ENCODE measurements at places on chromosomes 12 and 14.

GRCh38 chr12:12872139-12872933 is 19.0 kb upstream of the GPRC5A start:
- DNase-seq, result no peak

- no peak for DNase-seq
Observed at GRCh38 chr12:49190974-49191373, 2.1 kb upstream of the TUBA1A start.

DNA sequence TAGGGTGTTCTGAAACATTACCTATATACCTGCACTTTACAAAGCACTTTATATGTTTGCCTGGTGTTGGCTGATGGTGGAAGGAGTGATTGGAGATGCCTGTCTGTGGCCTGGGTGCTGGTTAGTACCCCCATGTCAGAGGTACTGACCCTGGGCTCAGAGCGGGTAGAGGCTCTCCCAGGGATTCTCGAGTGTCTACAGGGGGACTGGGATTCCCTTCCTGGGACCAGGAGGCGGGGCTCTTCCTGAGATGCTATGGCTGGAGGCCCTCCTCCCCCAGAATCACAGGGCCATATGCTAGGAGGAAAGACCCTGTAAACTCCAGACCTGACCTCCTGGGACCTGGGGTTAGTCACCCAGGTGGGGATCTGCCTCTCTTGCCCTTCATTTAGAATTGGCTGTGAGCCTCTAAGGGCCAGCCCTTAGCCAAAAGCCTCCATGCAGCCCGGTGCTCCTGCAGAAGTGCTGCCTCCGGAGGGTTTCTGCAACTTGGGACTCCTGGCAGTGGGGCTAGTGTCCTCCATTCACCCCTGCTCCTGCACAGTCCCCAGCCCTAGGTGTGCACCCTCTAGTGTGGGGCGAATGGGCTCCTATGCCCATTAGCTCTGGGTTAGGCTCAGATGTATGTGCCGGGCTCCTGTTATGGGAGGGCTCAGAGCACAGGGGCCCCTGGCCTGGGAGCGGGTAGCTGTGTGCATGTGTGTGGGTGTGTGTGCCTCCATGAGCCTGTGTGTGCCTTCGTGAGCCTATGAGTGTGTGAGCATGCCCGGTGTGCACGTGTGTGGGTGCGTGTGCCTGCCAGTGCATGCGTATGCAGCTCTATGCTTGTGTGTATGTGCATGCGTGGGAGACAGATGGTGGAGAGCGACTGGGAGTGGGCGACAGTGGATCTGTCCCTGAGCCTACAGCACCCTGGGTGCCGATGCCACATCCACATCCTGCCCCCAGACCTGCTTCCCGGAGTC is 36.6 kb downstream of the RTL1 start:
- no peak for DNase-seq

DNA sequence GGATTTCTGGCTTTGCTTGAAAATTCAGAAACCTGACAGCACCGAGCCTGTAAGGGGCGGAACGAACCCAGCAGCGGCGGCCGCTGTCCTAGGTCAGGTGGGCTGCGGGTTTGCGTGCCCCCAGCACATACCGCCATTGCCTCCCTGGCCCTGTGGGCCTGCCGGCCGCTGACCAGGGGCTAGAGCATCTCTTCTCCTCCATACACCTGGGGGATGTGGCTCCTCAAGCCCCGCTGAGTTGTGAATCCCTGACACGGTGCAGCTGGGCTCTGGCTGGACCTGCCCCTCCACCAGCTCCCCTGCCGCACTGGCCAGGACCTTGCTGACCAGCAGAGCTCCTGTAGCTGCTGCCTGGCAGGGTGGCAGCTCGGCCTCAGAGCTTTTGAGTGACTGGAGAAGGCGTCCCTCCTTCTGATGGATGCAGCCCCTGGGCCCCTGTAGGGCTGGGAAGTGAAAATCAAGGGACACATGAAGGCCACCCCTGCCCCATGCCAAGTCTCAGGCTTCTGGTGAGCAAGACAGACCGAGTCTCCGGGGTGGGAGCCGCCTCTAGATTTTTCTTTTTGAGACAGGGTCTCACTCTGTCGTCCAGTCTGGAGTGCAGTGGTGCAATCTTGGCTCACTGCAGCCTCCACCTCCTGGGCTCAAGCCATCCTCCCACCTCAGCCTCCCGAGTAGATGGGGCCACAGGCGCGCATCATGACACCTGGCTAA is 184.9 kb upstream of the SFSWAP start:
- DNase-seq, result no peak

- no peak for DNase-seq
Observed at GRCh38 chr12:1782215-1782614, 38.1 kb upstream of the LRTM2 start.

- DNase-seq, result no peak
Observed at GRCh38 chr12:5417500-5417899, 14.4 kb upstream of the NTF3 start.

GRCh38 chr14:51738754-51739153 is 87.0 kb downstream of the FRMD6 start:
- no peak for DNase-seq

- peak; percentile 38 for DNase-seq
Observed at GRCh38 chr12:4030929-4031702, 157.9 kb upstream of the PARP11 start.

GRCh38 chr12:81081726-81082125 is 3.8 kb downstream of the ACSS3 start:
- no peak for DNase-seq

DNA sequence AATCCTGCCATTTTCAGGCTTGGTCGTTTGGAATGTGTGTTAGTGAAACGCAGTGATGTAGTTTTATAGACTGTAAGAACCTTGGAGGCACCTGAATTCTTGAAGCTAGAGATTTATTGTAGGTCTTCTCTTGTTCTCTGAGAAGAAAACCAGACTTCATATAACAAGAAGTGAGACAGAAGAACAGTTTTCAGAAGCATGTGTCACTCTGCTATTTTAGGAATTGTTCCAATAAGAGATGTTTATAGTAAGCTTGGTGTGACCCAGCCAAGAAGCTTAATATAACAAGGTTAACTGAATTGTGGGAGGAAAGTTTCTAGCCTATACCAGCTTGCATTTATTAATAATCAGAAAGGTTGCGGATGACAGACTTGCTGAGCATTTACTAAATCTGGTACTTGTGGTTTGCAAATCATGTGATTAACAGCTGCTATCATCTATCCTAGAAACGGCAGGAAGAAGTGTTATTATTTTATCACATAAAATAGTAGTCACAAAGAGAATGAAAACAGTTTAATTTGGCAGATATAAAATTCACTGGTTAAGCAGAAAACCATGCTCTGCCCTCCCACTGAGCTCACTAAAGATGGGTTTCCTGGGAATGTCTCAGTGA is 49.2 kb upstream of the BCAT1 start:
- DNase-seq, result no peak

- no peak for DNase-seq
Observed at GRCh38 chr14:100930270-100930669, 26.7 kb upstream of the RTL1 start.

GRCh38 chr14:103346286-103346685 is 12.2 kb downstream of the EIF5 start:
- no peak for DNase-seq

- DNase-seq, result no peak
Observed at GRCh38 chr12:128551266-128551665, 272.5 kb downstream of the SLC15A4 start.

DNA sequence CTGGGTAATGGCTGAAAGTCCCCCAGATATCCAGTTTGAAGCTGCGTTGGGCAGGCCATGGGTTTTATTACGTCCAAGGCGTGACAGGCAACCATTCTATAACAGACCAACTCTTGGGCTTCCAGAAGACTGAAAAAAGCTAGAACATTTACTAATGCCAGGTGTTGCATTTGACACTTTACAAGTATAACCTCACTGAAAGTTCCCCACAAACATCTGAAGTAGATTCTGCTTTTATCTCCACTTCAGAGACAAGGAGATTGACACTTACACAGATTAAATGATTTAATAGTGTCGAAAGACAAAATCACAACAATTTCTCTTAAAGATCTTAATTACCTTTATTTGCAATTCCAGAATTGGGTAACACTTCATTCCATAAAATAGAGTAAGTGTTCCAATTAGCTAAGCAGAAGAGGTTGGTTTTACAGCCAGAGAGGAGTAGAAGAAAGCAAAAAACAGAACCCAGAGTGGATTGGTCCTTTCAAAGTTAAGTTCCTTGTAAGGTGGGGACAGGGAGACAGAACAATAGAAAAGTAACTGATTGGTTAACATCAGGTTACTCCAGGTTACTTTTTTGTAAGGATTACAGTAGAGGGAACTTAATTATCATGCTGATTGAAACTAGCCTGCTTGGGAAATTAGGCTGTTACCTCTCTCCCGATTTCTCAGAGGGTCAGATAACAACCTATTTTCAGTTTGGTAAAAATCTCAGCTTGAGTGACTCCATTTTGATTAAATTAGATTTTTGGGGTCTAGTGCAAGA is 11.3 kb downstream of the SOCS2 start:
- DNase-seq, result no peak

DNA sequence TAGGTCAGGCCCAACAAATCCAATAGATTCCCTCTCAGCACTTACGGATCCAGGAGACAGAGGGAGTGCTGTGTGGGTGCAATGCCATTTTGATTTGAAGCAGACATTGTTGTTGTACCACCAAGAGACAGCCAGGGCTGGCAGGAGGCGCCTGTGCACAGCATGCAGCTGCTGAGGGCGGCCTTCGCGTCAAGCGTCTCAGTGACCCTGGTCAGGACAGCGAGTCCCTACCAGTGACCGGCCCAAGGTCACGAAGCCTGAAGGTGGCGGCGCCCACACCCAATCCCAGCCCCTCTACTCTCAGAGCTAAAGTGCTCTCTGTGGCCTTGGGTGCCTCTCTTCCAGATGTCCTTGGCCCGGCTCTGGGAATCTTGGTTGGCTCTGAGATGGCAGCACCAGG is 40.5 kb downstream of the PRMT8 start:
- no peak for DNase-seq

DNA sequence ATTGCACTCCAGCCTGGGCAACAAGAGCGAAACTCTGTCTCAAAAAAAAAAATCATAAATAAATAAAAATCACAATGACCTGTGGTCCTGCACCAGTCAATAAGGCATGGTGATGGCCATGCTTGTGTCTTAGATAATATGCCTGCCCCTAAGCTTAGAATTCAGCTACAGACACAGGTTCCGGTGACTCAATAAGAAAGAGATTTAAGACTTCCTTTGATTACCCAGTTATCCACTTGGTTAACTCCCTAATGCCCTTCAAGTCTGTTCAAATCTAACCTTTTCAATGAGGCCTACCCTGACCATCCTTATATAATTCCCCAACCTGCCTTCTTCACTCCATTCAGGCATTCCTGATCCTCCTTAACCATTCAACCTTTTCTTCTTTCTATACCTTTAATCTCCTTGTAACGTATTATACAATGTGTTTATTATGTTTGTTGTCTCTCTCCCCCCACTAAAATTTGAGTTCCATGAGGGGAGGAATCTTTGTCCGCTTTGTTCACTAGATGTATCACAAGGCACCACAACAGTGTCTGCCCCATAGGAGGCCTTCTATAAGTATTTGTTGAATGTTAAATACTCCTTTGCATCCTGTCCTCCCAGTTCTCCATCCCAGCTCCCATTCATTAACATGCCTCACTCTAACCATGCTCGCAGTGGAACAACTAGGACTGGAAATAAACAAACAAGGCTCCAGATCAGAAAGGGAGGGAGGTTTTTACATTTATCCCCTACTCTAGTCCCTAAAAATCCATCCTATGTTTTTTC is 8.9 kb downstream of the MAP4K5 start:
- DNase-seq, result no peak

GRCh38 chr12:2539938-2540337 is 254.8 kb upstream of the FKBP4 start:
- DNase-seq, result no peak

DNA sequence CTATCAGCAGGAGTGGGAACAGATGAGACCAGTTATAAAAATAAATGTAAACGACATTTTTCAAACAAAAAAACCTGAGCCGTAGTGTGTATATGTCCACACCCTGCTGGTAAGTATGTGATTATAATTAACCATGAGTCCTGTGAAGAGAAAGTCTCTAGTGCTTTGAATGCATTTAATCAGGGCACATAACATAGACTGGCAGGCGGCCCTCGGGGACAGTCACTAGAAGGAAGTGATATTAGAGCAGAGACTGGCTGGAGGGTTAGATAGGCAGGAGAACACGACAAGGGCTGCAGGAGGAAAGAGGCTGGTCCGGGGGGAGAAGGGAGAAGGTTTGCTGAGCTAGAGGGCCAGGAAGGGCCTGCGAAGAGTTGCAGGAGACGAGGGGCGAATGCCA is 23.8 kb upstream of the ELK3 start:
- no peak for DNase-seq

GRCh38 chr14:59140106-59140843 is 48.2 kb upstream of the DAAM1 start:
- no peak for DNase-seq

GRCh38 chr12:90978117-90978770 is 23.3 kb upstream of the CCER1 start:
- DNase-seq, result no peak

GRCh38 chr12:114416028-114416427 is 10.1 kb upstream of the TBX5 start:
- no peak for DNase-seq

- DNase-seq, result no peak
Observed at GRCh38 chr12:12701457-12701856, 5.5 kb upstream of the GPR19 start.

GRCh38 chr12:115871714-115872113 is 405.8 kb downstream of the MED13L start:
- no peak for DNase-seq

- no peak for DNase-seq
Observed at GRCh38 chr14:89490466-89490865, 73.4 kb upstream of the FOXN3 start.

DNA sequence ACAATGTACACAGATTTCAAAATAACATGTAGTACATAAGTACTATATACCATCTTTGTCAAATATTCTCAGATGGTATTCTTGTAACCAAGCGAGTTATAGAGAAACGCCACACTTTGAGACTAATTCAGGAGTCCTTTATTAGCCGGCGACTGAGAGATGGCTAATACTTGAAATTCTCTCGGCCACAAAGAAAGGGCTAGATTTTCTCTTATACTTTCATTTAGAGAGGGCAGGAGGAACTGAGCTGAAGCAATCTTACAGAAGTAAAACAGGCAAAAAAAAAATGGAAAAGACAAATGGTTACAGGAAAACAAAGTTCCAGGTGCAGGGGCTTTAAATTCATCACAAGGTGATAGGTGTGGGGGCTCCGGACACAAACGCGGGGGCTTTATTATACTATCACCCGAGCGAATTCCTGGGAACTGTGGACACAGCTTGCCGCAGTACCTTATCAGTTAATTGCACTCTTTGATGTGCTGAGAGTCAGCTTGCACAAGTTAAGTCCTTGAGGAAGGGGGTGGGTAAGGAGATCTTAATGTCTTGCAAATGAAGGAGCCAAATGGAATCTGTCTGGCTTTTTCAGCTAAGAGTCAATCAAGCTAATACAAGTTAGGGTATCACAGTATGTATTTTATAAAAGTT is 382.3 kb downstream of the KCNH5 start:
- DNase-seq, result no peak

GRCh38 chr12:104549815-104550480 is 93.2 kb downstream of the CHST11 start:
- no peak for DNase-seq

GRCh38 chr12:52769354-52769753 is 7.8 kb downstream of the KRT76 start:
- no peak for DNase-seq

Measured in stimulated activated CD8-positive, alpha-beta memory T cell treated with anti-CD3 and anti-CD28 coated beads, Interleukin-4, amount 100 ng/mL, for 4 hours (primary cell).